Effector CD8-positive, alpha-beta T cell (primary cell): ENCODE measurements at places on chromosomes 6 and 20.

DNA sequence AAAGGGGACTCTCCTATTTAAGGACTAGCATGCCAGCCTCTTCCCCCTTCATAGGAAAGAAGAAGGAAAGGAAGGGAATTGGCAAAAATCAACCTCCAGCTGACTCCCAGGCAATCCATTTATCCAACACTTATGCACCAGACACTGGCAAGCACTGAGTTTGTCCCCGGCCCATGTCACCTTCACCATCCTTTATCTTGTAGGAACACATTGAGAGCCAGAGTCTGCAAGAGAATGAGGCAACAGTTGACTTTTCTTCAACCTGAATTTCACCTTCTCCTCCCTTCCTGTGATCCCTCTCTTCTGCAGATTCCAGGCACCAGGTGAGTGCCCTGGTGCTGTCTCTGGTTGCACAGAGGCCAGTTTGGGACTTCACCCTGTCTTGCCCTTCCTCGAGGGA lies 264.3 kb upstream of the ECI2 start:
- DNase-seq: no peak

- DNase-seq: no peak
Observed at GRCh38 chr6:150361876-150362275, 6.9 kb upstream of the IYD start.

DNA sequence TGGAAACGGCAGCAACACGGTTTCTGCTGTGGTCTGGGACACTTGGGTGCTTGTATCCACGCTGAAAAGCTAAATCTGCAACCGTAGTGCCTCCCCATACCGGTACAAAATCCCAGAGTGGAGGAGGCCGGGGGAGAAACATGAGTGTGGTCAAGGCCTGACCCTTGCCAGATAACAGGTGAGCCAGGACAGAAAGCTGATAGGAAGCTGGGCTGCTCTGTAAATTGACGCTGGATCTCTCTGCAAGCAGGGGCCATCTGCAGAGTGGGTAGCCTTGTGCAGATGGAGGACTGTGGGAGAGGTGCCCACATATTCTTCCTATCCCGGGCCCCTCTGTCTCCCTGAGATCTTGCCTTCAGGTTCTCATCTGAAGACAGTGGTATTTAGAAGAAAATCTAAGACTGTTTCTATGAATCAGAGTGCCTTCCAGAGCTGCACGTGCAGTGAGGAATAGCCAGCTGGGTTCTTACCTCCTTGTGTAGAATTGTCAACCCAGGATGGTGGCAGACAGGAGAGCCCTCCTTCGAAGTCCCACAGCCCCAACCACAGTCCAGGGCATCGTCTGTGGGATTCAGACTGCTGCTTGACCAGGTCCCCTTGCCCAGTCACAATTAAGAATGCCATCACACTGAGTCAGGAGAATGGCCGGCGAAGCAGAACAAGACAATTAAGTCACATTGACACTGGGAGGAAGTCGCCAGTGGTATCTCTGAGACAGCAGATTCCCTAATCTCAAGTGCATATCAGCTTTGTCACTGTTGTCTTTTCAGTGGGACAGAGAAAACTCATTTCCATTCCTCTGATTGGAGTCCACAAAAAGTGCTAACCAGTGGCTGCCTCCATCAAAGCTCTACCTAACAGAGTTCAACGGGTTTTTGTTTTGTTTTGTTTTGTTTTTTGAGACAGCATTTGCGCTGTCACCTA lies 100.0 kb upstream of the RIPOR2 start:
- no peak for DNase-seq

GRCh38 chr6:15375638-15376290 lies 129.9 kb downstream of the JARID2 start:
- DNase-seq: no peak

DNA sequence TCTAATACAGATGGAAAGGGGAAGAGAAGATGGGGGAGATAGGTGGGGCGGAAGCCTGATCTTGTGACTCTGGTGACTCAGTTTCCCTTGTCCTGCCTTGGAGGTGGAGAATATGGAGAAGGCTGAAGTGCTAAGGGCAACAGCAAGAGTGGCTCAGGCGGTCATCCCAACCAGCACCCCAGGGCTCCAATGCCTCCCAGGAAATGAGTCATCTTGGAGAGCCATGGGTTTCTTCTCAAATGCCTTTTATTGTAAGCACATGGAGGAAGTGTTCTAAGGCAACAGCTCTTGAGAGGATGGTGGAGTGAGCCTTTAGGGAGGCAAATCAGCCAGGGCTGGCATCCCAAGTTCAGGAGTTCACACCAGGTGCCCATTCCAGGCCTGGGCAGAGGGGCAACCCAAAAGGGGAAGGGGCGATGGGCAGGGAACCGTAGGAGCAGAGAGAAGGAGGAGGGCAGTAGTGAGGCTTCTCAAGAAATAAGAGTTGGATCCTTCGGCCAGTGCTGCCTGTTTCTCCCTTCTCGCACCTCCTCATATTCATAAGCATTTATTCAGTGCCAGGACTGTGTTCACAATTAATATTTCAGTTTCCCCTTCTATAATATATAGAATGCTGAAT lies 13.2 kb upstream of the AHCY start:
- DNase-seq: no peak

DNA sequence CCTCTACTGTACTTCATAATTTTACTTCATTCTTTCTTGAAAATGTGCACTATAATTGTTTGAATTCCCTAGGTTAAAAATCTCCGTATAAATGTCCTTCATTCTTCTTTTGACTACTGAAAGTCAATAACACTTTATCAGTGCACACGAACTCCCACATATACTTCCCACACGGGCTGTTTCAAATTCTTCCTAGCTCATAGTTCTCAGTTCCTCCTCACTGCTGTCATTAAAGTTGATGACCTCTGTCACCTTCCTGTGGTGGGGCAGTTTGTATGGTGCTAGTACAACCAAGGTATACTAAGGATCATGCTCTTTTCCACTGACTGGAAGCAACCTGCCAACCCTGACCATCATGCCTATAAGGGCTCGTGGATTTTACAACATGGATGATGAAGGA lies 40.0 kb upstream of the CD2AP start:
- DNase-seq: no peak

DNA sequence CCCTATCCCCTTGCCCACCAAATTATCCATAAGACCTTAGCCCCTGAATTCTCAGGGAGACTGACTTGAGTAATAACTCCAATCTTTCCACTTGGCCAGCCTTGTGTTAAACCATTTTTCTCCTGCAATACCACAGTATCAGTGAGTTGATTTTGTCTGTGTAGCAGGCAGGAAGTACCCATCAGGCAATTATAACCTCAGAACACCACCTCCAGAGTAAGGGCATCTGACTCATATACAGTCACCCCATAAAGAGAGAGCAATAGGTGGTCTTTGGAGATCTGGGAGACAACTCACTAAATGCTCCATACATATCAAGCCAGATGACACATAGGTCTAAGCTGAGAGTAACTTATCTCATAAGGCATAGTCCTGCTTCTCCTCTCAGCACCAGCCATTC lies 83.7 kb downstream of the FILIP1 start:
- DNase-seq: no peak

GRCh38 chr6:17497535-17498095 lies 102.5 kb upstream of the FAM8A1 start:
- no peak for DNase-seq
